Stimulated activated CD8-positive, alpha-beta memory T cell treated with anti-CD3 and anti-CD28 coated beads, Interleukin-2, amount 100 ng/mL, for 1 hour (primary cell): ENCODE measurements at places on chromosomes 1 and 21.

GRCh38 chr21:41663805-41664788 is 102.8 kb downstream of the RIPK4 start:
- no peak for DNase-seq

- no peak for DNase-seq
Observed at GRCh38 chr1:167488786-167489185, 29.5 kb downstream of the CD247 start.

GRCh38 chr1:207002724-207003146 is 29.8 kb downstream of the C1orf116 start:
- DNase-seq: no peak

- DNase-seq: no peak
Observed at GRCh38 chr21:41611966-41612606, 104.1 kb upstream of the TMPRSS2 start.

- no peak for DNase-seq
Observed at GRCh38 chr1:33300673-33301072, 20.2 kb downstream of the A3GALT2 start.

- no peak for DNase-seq
Observed at GRCh38 chr1:104768466-104768865, 1018.8 kb downstream of the AMY1C start.

GRCh38 chr1:152924191-152924590 is 15.8 kb downstream of the IVL start:
- no peak for DNase-seq

DNA sequence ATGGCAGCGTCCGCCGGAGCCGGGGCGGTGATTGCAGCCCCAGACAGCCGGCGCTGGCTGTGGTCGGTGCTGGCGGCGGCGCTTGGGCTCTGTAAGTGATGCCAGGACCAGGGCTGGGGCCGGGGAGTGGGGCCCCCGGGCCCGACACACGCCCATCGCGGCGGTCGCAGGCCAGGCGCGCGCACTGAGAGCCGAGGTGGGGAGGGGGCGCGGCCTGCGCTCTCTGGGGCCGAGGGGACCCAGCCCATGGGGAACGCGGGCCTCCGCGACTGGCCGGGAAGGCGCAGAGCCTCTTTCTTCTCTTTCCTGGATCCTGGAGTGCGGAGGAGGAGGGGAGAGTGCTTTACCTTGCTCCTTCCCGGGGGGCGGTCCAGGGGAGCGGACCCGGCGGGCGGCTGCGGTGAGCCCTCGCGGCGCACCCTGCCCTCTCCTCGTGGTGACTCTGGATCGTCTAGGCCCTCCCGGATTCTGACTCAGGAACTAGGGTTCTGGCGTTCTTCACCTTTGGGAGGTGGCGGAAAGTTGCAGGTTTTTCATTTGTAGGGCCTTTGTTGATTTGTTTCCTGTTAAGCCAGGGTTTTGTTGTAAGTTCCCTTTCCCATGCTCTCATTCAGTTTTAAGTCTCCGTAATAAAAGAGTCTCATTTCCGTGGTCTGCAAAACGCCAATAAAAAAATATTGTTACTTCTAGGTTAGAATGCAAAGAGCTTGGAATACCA is 529 bp downstream of the MPZL1 start:
- no peak for DNase-seq

- no peak for DNase-seq
Observed at GRCh38 chr1:5939271-5940170, 52.7 kb downstream of the NPHP4 start.

DNA sequence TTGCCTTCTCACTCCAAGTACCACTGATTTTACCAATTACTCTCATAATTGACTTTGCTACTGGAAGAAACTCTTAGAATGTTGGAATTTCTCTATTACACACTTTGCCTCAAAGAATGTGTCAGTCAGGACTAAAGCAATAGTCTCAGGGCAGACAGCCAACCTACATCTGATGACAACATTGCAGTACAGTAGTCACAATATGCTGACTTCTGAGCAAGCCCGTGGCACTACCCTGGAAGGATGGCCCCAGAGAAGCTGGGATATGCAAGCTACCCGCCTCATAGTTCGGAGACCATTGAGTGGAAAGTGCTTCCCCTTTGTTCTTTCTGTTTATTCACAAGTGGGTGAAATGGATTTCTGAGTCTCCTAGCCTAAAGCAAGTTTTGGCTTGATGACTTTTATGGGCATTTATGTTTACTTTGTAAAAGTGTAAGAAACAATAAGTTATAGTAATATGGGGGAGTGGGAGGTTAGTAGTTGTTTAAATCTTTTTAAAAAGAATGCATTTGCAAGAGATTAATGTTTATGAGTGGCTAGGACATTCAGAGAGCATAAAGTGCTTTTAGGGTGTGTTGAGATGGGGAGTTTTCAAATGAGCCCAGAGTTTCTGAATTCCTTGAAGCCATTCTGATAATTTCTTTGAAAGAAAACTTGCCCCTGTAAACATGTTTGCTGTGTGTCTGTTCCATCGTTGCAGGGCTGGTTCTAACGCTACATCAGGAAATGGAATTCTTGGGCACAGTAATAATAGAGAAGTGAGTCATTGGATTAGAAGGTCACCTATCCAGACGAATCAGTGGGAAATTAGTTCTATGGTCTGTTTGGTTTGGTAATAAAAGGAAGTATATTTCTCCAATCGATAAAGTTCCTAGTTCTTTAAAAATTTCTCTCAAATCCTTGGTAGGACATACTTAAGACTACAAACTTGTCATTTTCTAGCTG is 63.8 kb downstream of the LMO4 start:
- no peak for DNase-seq

DNA sequence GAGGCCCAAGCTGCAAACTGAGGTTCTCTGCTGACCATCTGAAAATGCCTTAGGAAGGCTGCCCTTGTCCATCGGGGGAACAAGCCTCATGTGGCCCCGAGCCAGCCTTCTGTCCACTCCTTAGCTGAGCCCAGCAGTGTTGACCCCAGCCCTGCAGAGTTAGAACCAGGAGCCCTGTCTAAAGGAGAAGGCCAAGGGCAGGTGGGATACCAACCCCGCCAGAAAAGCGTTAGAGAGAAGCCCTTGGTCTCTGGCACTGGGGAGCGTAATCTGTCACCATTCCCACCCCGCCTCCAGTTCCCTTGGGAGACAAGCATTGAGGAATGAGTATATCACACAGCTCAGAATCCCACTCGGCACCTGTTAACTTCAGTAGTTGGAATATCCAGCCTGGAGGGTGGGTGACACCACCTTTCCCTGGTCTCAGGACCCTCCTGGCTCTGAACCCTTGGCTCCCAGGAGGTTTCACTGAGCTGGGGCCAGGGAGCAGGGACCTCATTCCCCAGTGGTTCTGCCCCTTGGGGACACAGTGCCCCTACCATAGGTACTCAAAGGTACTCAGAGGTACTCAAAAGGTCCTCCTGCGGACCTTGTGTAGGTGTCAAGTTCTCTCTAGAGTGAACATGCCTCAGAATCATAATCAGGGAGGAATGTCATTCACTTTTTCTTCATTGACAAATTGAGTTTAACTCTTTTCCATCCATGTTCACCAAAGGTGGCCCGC is 16.4 kb downstream of the ETS2 start:
- no peak for DNase-seq

- no peak for DNase-seq
Observed at GRCh38 chr1:185861630-185862029, 127.4 kb downstream of the HMCN1 start.

- no peak for DNase-seq
Observed at GRCh38 chr1:155080312-155081228, 1.9 kb downstream of the EFNA3 start.

GRCh38 chr1:153441238-153441755 is 19.2 kb downstream of the S100A7 start:
- no peak for DNase-seq

DNA sequence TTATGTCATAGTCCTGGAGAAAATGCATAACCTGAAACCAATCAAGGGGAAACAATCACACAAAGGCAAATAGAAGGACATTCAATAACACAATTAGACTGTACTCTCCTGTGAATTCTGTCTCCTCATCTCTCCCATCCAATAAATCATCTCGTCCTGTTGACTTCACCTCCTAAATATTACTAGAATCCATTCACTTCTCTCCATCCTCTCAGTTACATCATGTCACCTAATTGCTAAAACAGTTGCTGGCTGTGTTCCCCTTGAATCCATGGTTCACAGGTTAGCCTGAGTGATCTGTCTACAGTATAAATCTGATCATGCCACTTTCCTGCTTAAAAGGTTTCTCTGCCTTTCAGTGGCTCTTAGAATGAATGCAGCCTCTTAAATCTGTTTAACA is 220.2 kb downstream of the TGFB2 start:
- no peak for DNase-seq

- no peak for DNase-seq
Observed at GRCh38 chr1:222546548-222547259, 1.2 kb downstream of the HHIPL2 start.

DNA sequence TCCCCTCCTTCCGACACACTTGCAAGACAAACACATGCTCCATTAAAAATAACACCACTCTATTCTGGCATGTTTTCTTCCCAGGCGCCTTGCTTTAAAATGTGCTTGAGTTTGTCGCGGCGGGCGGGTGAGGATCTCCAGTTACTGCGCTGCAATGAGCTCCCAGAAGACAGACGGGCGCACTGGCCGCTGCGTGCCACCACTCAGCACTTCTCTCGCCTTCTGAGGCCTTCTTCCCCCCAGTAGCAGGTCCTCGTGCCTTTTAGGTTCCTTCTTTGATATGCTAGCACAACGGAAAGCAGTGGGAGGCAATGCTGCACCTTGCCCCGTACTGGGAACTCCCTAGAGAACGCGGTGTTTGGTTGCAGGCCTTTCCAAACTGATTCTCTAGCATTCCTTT is 279.5 kb upstream of the NR5A2 start:
- DNase-seq: no peak

DNA sequence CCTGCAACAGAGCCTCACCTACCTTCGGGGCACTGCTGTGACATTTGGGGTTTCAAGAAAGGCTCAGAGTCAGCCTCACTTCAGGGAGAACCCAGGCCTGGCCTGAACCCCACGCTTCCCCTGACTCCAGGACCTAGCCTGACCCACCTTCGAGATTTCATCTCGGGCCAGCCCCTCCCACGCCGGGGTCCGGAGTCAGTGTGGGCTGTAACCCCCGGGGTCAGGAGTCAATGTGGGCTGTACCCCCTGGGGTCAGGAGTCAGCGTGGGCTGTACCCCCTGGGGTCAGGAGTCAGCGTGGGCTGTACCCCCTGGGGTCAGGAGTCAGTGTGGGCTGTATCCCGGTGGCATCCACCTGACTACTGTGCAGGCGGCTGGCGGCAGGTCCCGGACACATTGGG is 183.0 kb upstream of the RAB4A start:
- DNase-seq: no peak

GRCh38 chr1:90862782-90863181 is 145.7 kb upstream of the BARHL2 start:
- DNase-seq: no peak

- DNase-seq: no peak
Observed at GRCh38 chr21:31659286-31659535, 282 bp upstream of the SOD1 start.

GRCh38 chr1:208988811-208989222 is 594.7 kb upstream of the CAMK1G start:
- no peak for DNase-seq

GRCh38 chr1:82423174-82423815 is 622.6 kb downstream of the ADGRL2 start:
- DNase-seq: no peak

- DNase-seq: no peak
Observed at GRCh38 chr1:197170538-197170937, 24.1 kb upstream of the ASPM start.

DNA sequence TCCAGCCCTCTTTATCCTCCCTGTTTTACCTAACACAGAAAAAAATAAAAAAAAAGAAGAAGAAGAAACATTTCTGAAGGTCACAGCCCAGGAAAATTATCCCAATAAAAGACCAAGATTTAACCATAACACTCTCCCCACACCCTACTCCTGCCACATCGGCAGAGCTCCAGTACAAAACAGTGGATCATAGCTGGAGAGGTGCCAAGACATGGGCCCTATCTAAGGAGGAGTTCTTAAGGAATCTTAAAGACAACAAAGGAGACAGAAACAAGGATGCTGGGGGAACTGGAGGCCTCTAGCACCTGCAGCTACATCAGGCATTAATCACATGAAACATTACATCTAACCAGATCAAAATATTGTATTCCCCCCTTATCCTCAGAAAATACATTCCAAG is 432.8 kb downstream of the MATN1 start:
- DNase-seq: no peak

GRCh38 chr1:166307261-166308188 is 140.7 kb upstream of the FAM78B start:
- no peak for DNase-seq

- no peak for DNase-seq
Observed at GRCh38 chr1:7629465-7630195, 141.5 kb upstream of the VAMP3 start.

DNA sequence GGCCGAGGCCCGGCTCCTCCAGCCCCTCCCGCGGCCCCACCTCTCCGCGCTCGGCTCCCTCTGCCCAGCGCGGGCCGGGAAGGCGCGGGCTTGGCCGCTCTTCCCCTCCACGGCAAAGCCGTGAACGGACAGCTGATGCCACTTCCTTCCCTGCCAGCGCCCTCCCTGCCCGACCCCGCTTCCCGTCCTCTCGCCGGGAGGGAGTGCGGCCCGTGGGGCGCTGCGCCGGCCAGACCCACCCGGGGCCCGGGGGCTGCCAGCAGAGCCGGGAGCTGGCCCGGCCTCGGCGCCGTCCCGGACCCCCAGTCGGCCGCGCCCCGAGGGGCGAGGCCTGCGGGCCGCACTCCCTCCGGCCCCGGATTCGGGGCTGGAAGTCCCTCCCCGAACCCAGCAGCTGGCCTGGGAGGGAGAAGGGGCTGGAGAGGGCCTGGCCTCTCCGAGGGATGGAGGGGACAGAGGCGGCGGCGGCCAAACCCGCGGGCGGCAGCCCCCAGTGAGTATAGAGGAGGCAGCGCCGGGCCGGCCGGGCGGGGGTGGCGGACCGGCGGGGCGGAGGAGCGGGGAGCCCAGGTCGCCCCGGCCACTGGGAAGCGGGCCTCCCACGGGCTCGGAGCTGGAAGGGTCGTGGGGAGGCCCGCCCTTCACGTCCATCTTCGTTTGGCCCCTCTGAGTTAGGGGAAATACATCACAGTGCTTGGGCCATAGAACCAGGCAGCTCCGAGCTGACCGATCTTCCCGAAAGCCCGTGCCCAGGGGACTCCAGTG is at the start of gene KIAA1614:
KIAA1614 (plus strand) TSS at position 97 of the 765 bp plus-strand sequence; CDS start at position 444, 347 bp downstream.
- no peak for DNase-seq

GRCh38 chr1:53546409-53547155 is 87.4 kb downstream of the DMRTB1 start:
- DNase-seq: no peak

DNA sequence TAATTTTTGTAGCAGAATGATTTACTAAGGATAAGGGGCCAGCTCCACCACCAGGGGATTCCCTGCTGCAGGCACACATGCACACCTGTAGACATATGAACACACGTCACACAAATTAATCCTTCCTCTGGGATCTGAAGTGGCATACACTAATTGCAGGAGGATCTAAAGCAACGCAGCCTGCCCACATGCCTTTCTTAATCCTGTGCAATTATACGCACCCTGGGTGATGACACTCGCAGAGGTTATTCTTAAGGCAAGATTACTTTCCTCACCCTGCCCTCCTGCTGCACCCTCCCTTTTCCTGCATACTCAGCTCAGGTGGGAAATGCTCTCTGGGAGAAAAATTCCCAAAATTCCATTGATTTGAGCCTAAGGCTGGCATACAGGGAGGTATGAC is 7.5 kb upstream of the LORICRIN start:
- no peak for DNase-seq
